ENCODE measurements at places on chromosomes 2 and 18. TPM values are rescaled to one million over a fixed set of nuclear protein-coding genes. Genes with fewer than 3 reads are reported as not detected.

Gene TRIM43
- not detected for total RNA-seq

DNA sequence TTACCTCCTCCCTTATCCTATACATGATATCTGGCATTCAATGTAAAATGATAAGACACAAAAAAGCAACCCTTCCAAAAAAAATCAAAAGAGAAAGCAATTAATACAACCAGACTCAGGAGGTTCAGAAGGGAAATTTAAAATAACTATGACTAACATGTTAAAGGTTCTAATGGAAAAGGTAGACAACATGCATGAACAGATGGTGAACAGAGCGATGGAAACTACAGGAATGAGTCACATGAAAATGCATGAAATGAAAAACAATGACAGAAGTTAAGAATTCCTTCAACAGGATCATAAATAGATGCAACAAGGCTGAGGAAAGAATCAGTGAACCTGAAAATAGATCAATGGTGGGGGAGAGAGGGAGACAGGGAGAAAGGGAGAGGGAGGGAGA, 26.1 kb upstream of the ERCC3 start:
- no peaks in the 10 kb centered on the region for H3K27me3 ChIP-seq
- no peak overlapping the region for H3K4me3 ChIP-seq
- peaks cover 81% of the 10 kb centered on the region for H3K36me3 ChIP-seq
- no peak overlapping the region for H3K27ac ChIP-seq
- H3K4me1 ChIP-seq = no peaks in the 10 kb centered on the region
- DNase-seq = no peak

DNA sequence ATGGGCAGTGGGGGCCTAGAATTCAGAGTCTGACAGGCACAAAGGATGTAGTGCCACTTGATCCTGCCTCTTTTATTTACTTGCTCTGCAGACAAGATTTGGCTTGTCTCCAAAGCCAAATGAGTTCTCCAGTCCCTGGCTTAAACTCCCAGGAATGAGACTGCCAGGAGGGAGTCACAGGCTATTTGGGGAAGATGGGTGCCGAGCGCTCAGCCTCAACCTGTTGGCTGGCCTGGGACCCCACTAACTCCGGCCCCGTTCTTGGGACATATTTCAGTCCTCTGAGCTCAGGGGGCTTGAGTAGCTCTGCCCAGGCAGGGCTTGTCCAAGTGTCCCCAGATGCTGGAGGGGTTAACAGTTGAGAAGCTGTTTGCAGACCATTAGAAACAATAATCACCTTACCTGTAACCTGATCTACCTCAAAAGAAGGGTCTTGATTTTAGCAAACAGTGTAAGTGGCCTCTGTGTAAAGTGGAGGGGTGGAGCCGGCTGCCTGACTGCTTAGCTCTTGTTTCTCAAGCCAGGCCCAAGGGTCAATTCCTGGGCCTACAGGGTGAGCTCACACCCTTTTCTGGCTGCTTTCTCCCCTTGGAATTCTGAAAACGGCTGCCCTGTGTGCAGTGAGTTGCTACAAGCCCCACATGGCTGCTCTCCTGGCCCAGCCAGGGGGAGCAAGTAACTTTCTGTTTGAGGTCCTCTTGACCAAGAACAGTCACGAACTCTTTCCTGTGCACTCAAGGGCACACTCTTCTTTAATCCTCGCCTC, 27.1 kb upstream of the FZD5 start:
- DNase-seq = no peak
- peaks cover 2% of the 10 kb centered on the region for H3K27me3 ChIP-seq
- no peaks in the 10 kb centered on the region for H3K4me1 ChIP-seq
- H3K4me3 ChIP-seq = no peak overlapping the region

DNA sequence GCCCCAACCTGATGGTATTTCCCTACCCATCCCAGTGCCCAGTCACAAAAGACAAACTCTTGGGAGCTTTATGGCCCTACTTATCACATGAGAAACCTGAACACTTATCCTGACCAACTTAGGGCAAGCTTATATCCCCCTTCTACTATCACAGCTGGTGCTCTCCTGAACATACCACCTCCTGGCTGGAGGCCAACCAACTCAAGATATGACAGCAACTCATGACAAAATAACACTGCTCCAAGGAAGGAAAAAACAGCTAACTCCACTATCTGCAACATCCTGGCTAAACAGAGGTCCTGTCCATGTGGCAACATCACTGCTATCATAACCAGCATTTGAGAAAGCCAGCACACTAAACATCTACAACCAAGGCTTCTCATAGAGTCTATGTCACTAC, 20.9 kb upstream of the CLASP1 start:
- no peaks in the 10 kb centered on the region for H3K36me3 ChIP-seq
- no peak overlapping the region for H3K4me3 ChIP-seq
- no peaks in the 10 kb centered on the region for H3K27me3 ChIP-seq
- no peak overlapping the region for H3K27ac ChIP-seq

GRCh38 chr2:1730015-1730927, 14.0 kb downstream of the PXDN start:
- H3K4me3 ChIP-seq = no peak overlapping the region
- no peak for DNase-seq
- H3K27ac ChIP-seq = no peak overlapping the region
- H3K36me3 ChIP-seq = no peaks in the 10 kb centered on the region
- H3K27me3 ChIP-seq = no peaks in the 10 kb centered on the region
- no peaks in the 10 kb centered on the region for H3K4me1 ChIP-seq

DNA sequence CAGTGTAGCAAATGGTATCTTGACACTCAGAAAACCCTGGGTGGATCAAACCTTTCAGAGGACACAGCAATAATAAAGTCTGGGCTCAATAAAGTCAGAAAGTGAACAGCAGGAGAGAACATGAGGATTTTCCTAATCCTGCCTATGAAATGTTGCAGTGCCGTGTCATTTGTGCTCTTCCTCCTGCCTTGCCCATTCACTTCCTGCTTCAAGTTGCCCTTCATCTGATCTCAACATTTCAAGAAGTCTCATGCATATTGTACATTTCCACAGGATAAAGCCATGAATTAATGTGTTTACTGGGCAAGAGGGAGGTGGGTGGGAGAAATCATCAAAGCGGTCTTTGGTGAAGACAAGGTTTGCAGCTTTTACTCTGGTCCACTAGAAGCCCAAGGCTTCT, 51.1 kb upstream of the STPG4 start:
- H3K4me3 ChIP-seq = no peak overlapping the region
- no peak for DNase-seq
- no peak overlapping the region for H3K27ac ChIP-seq
- peaks cover under 1% of the 10 kb centered on the region for H3K27me3 ChIP-seq
- no peaks in the 10 kb centered on the region for H3K36me3 ChIP-seq
- no peaks in the 10 kb centered on the region for H3K4me1 ChIP-seq

- no peak overlapping the region for H3K4me3 ChIP-seq
- DNase-seq = no peak
- H3K27ac ChIP-seq = no peak overlapping the region
- no peaks in the 10 kb centered on the region for H3K36me3 ChIP-seq
- no peaks in the 10 kb centered on the region for H3K27me3 ChIP-seq
Observed at GRCh38 chr2:118121101-118121500, 32.8 kb downstream of the INSIG2 start.

DNA sequence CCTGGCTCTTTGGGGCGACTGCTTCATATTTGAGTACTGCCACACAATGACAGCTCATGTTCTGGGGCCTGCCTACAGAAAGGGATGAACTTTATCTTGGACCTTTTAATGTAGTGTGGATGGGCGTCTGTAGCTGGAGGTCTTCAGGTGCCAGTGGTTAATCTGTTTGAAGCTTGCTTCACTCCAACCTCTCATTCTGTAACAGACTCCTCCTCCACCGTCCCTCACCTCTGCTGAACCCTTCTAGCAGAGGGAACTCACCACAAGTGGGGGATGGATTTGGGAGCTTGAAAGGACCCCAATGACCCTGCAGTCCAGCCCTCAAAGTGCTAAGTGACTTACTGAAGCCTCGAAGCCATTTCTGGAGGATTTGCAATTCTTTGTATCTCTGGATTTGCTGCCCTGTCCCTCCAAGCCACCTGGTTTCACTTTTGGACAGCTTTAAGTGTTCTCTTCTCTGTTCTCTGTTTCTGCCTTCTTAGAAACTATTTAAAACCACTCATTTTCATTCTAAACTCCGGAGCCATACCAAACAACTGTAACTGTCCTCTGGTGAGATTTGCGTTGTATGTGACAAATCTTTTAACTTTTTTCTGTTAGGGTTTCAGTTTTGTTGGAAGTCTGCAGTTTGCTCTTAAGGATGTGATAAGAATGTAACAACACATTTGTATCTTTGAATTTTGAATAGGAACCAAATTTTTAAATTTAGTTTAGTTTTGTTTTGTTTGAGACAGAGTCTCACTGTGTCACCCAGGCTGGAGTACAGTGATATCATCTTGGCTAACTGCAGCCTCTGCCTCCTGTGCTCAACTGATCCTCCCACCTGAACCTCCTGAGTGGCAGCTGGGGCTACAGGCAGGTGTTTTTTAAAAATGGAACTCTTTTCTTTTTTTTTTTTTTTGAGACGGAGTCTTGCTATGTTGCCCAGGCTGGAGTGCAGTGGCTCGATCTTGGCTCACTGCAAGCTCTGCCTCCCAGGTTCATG, 37.0 kb upstream of the CASP8 start:
- peak overlapping the region; percentile 3 for H3K27ac ChIP-seq
- H3K4me3 ChIP-seq = no peak overlapping the region
- H3K27me3 ChIP-seq = no peaks in the 10 kb centered on the region
- H3K36me3 ChIP-seq = peaks cover 13% of the 10 kb centered on the region
- no peak for DNase-seq

GRCh38 chr2:29921560-29921915, at the start of gene ALK:
Gene ALK, minus strand, starts transcription at chr2:29921586. Its CDS starts 927 bp downstream, at chr2:29920659.
- no peaks in the 10 kb centered on the region for H3K36me3 ChIP-seq
- peaks cover 47% of the 10 kb centered on the region for H3K27me3 ChIP-seq
- peaks cover 14% of the 10 kb centered on the region for H3K4me1 ChIP-seq
- DNase-seq = peak; percentile 18

DNA sequence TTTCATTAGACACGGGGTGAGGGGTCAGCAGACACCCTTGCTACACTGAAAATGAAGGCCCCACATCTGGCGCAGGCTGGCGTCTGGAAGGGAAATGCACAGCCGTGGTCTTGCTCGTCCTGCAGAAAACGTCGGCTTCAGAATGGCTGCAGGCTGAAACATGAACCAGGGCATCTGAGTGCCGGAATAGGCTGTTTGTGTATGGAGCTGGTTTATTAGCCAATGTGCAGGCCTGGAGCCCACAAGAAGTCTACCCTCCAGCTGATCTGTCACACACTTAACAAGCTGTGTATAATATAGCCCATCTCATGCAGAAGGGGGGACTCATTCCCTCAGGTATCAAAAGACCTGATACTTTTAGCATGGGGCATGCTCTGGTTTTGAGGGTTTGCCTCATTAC, 153.4 kb upstream of the SOX11 start:
- no peaks in the 10 kb centered on the region for H3K36me3 ChIP-seq
- H3K27me3 ChIP-seq = no peaks in the 10 kb centered on the region
- no peak overlapping the region for H3K4me3 ChIP-seq
- no peaks in the 10 kb centered on the region for H3K4me1 ChIP-seq

GRCh38 chr2:144596073-144596871, 76.4 kb upstream of the ZEB2 start:
- H3K4me3 ChIP-seq = peak overlapping the region; percentile 56
- H3K27me3 ChIP-seq = no peaks in the 10 kb centered on the region
- H3K36me3 ChIP-seq = no peaks in the 10 kb centered on the region
- DNase-seq = no peak

GRCh38 chr2:181715033-181715630, 34.8 kb upstream of the NEUROD1 start:
- DNase-seq = peak; percentile 26
- no peaks in the 10 kb centered on the region for H3K27me3 ChIP-seq
- no peak overlapping the region for H3K4me3 ChIP-seq
- H3K4me1 ChIP-seq = no peaks in the 10 kb centered on the region
- H3K36me3 ChIP-seq = no peaks in the 10 kb centered on the region

DNA sequence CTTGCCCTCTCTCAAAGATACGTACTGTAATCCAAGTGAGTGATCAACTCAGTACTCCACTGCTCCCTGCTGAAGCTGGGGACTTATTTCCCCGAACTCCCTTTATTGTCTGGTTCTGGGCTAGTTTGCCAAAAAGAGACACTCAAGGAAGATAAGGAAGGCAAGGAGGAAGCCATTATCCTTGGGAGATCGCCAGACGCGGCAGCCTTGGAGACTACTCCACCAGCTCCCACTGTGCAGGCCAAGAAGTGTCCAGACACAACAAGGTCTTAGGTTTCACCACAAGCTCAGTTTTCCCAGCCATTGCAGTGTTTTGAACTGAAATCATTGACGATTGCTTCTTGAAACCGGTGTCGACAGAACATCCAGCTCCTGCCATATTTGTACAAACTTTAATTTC, 439.6 kb upstream of the UBE2E3 start:
- H3K27me3 ChIP-seq = peaks cover 3% of the 10 kb centered on the region
- H3K4me1 ChIP-seq = no peaks in the 10 kb centered on the region
- H3K4me3 ChIP-seq = no peak overlapping the region
- no peaks in the 10 kb centered on the region for H3K36me3 ChIP-seq

DNA sequence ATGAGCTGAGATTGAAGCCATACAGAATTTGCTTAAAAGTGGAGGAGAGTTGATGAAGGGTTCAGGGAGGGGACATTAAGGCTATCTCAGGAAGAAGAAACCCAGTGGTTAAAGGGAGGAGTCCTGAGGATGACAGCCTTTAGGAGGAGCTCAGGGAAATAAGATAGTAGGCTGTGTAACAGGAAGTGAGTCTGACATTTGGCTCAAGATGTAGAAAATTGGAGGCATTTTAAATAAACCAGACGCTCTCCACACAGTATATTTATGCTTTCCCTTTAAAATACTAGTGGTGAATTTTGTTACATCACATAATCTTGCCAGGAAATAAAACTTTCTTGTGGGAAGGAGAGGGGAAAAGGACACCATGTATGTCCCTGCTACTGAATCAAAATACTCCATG, 11.6 kb downstream of the KCNH7 start:
- no peaks in the 10 kb centered on the region for H3K36me3 ChIP-seq
- H3K4me3 ChIP-seq = no peak overlapping the region
- no peaks in the 10 kb centered on the region for H3K4me1 ChIP-seq
- DNase-seq = no peak
- no peak overlapping the region for H3K27ac ChIP-seq

GRCh38 chr2:234435836-234436481, 60.9 kb downstream of the ARL4C start:
- no peak for DNase-seq
- peaks cover 50% of the 10 kb centered on the region for H3K4me1 ChIP-seq
- H3K27ac ChIP-seq = no peak overlapping the region
- H3K36me3 ChIP-seq = no peaks in the 10 kb centered on the region
- no peaks in the 10 kb centered on the region for H3K27me3 ChIP-seq

- H3K4me3 ChIP-seq = no peak overlapping the region
- peak overlapping the region; percentile 27 for H3K27ac ChIP-seq
- peaks cover 66% of the 10 kb centered on the region for H3K4me1 ChIP-seq
- DNase-seq = no peak
- H3K36me3 ChIP-seq = peaks cover 2% of the 10 kb centered on the region
- no peaks in the 10 kb centered on the region for H3K27me3 ChIP-seq
Observed at GRCh38 chr2:68436270-68436669, 30.8 kb downstream of the FBXO48 start.

All from activated B cell treated with CpG ODN at 0.5 μM for 24 hours (primary cell).